Left renal cortex interstitium (tissue), 4 donors: ENCODE measurements at places on chromosomes 7 and 10.
A peak's percentile ranks its signal among the peaks of the same experiment; 100 is the strongest.

DNA sequence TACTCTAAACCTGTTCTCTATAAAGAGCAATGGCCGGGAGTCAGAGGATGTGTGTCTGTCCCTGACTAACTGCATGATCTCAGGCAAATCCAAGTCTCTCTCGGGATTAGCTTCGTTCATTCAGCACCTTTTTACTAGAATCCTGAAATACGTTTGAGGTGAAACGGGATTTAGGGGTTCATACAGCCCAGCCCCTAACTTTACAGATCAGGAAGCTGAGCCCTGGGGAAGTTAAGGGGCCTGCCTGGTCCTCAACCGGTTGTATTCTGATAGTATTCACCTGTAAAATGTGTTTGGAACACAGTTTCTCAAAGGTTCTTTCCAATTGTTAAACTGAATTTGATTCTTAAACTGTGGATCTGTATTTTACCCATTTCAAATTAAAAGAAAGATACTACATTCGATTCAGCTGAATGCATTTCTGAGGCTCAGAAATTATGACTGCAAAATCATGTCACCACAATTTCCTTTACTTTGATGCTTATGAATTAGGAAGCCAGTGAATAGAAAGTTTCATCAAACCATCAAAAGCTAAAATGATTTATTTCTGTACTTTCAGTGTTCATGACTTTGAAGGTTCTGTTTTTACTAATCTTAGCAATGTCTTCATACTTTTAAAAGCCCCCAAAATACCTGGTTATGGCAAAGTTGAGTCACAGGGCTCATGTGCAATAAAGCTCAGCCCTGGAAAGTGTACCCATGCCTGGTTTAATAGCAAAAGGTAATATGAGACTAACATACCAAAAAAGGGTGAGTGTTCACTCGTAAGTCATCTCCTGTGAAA lies 28.9 kb upstream of the EZH2 start:
- no peak for DNase-seq

- no peak for DNase-seq
These were observed 136.9 kb downstream of the MBL2 start for GRCh38 chr10:52635651-52636050.

- no peak for DNase-seq
These were observed 160.0 kb upstream of the SHH start for GRCh38 chr7:155972247-155972646.

DNA sequence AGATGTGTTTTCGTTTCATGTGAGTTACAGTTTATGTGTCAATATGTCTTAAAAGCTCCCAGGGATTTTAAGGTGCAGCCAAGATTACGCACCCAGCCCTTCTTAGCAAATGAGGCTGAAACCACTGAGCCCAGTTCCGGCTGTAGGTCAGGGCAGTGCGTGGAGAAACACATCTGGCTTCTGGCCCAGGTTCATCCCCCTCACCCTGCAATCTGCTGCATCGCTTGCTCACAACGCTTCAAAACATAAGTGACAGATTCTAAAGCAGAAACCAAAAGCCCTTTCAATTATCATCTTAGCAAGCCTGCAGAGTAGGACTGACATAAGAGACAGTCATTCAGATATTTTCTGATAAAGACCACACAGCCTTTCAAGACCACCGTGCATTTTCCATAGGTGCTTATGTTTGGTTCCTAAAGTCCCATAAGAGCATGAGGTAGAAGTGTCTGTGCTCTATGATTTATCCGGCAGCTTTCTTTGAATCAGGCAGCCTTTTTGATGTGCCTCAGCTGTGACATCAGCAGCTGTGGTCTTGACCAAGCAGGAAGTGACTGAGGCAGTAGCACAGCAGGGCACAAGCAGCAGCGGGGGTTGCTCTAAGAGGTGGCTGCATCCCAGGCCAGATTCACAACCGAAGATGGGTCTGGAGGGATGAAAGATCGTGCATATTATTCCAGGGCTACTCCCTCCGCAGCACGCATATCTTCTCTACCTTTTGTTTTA lies 72.1 kb upstream of the LYZL2 start:
- no peak for DNase-seq

- DNase-seq = peak; percentile 58
These were observed 8.8 kb upstream of the EPHB4 start for GRCh38 chr7:100835903-100836811.

DNA sequence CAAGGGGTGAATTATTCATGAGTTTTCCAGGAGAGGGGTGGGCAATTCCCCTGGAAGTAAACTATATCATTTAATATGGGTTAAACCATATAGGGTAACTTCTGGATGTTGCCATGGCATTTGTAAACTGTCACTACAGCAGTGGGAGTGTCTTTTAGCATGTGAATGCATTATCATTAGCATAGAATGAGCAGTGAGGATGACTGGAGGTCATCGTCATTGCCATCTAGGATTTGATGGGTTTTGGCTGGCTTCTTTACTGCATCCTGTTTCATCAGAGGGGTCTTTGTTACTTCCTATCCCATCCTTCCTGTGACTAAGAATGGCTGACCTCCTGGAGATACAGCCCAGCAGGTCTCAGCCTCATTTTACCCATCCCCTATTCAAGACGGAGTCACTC lies 139.5 kb upstream of the PRKCQ start:
- DNase-seq = no peak

DNA sequence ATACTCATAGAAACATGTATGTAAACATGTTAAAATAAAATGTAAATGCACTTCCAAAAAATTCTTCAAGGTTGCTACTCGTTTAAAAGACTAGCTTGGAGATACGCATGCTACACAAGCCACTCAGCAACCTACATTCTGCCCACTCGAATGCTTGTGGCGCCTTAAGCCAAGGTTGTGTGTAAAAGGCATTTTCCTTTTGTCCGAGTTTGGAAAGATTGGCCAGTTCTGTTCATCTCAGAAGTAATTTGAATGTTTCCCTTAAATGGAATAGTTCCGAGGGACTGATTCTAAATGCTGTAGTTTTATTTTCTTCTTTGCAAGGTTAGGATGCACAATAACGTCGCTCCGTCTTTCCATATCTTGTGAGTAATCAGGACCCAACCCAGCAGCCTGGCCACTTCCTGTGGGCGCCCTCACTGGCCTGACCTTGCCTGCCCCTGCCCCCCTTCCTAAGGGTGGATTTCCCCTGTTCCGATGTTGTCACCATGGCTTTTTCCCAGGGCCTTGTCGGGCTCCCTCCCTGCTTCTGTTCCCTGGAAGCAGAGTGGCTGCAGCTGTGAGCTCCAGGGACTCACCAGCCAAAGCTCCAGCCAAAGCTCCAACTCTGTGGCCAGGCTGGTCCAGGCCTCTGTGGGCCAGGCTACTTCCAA lies 70.6 kb downstream of the PTPRE start:
- DNase-seq = no peak

DNA sequence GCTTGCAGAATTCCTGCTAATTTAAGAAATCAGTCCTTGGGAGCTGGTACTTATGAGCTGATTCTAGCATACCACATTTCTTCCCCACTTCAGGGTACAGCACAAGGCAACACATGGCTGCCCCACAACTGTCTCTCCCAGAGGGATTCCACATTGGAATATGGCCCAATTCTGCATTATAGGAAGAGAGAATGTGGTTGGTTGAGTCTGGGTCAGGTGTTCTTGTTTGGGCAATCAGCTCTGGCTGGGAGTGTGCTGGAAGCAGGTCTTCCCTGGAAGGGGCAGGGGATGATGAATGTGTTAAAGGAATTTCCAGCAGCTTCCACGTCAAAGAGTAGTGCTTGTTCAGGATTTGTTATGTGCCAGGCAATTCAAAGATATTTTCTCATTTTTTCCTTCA lies 95.7 kb downstream of the BUB3 start:
- no peak for DNase-seq
